LoVo (cell line): ENCODE measurements at places on chromosomes 6 and 20.

DNA sequence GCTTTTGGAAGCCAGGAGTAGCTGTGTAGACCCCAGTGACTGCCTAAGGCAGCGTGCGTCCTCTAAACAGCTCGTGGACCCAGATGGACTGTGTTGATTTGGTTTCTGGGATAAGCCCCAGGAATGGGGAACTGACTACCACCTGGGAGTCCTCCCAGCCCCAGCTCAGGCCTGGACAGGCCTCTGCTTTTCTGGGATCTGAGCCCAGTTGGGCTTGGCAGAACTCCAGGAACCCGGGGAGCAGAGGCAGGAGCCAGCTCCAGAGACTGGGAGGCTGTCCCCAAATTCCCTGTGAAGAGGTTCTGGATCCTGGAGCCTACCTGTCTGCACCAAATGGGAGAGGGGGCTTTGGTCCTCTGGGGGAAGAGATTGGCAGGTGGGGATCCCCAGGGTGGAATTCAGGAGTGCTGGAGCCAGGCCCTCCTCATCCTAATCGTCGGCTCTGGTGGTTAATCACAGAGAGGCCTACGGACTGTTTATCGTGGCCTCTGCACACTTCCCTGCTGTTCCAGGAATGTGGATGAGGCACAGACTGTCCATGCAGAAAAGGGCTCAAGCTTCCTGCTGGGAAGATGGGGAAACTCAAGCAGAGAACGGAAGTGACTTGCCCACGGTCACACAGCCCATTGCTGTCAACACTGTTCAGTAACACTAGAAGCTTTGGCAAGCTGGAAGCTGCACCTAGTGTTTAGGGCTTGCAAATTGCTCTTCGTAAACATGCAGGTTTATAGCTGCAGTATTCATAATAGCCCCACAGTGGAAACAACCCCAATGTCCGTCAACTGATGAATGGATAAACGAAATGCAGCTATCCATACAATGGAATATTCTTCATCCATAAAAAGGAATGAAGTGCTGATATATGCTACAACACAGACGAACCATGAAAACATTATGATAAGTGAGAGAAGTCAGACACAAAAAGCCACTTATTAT is 100.6 kb downstream of the KCNB1 start:
- DNase-seq, result peak; percentile 15

DNA sequence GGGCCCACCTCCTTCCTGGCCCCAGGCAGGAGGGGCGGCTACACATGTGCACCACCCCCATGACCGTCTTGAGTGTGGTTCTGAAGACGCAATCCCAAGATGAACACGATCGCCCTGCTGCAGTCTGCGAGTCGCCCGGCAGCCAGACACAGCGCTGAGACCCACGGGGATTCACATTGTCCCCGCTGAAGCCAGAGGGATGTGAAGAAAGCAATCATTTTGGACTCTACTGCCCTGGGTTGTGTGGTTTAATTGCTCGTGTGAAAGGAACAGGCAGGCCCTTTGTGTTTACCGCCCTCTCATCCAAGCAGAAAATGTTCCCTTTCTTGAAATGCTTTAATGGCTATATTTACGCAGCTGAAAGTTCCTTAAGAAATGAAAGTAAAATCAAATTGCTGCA is 279.5 kb downstream of the TAF4 start:
- no peak for DNase-seq

- no peak for DNase-seq
Observed at GRCh38 chr6:149493761-149494320, 9.0 kb upstream of the ZC3H12D start.

- DNase-seq, result no peak
Observed at GRCh38 chr6:2190661-2191389, 54.6 kb downstream of the GMDS start.

DNA sequence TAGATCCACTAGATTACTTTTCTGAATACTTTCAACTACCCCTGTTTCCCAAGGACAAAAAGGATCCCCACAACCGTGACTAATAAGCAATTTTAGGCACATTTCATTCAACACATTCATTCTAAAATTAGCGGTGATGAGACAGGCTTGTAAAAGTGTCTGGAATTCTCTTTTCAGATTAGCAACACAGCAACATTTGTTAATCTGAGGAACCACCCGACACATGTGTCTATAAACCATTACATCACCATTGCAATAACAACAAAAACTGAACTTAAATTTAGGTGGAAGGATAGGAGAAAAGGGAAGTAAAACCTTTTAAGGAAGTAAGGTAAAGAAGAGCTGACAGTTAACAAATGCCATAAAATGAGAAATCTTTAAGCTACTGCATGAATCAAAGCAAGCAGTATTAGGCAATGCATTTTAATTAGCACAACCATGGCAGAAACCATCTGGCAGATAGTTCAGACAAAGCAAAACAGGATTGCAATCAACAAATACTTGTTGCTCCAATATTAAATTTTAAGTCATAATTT is 49.1 kb downstream of the MAP3K7 start:
- DNase-seq, result no peak

- no peak for DNase-seq
Observed at GRCh38 chr20:36784900-36785299, 11.3 kb upstream of the DSN1 start.

DNA sequence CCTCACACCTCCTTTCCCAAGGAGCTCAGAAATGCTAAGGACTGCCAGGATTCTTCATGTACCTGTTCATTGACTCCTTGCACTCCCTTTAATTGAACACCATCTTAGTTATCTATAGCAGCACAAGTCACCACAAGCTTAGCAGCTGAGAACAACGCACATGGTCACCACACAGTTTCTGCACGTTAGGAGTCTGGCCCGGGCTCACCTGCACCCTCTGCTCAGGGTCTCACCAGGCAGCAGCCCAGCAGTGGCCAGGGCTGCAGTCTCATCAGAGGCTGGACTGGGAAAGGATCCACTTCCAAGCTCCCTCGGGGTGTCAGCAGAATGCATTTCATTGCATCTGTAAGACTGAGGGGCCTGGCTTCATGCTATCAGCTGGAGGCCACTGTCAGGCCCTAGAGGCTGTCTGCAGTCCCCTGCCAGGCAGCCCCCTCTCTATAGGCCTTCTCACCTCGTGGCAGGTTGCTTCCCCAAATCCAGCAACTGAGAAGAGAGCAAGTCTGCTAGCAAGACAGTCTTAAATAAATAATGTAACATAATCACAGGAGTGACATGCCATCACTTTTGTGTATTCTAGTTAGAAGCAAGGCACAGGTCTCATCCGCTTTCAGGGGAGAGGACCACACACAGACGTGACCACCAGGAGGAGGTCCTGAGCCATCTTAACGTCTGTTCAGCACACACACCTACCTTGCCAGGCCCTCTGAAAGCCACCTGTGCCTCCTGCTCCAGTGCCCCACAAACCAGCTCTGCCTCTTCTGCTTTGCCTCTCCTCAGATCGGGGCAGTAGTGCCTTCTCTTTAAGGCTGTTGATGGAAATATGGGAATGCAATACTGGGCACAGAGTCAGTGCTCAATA is 165.2 kb upstream of the CST7 start:
- peak; percentile 10 for DNase-seq

DNA sequence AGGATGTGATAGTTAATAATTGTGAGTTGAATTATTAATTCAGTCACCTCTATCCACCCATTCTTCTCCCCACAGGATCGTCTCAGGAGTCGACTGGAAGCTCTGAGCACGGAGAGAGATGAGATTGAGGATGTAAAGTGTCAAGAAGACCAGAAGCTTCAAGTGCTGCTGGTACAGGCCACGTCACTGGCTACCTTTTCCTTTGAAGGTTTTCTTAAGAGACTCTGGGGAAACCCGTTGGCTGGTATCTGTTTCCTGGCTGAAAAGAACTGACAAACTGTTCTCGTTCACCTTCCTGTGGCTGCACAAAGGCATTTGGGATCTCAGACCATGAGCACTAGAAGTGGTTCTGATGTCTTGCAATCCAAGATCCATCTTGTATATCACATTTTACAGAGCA is 3.8 kb downstream of the TRIM15 start:
- DNase-seq, result no peak

DNA sequence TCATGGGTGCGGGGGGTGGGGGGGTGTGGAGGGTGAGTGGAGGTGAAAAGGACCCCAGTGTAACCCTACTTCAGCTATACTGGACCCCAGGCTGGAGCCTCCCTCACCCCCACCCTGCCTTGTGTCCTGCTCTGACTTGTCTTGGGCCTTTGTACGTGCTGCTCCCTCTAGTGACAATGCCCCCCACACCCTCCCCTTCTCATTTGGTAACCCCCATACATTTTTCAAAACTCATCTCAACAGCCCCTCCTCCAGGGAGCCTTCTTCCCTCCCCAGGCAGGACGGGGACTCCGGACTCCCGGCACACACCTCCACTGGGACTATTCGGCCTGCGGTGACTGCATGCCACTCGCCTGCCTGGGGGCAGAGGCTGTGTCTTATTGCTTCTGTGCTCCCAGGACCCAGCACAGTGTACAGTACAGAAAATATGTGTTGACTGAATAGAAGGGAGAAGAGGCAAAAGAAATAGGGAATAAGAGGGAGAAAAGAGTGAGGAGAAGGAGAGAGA is 108.2 kb downstream of the VEGFA start:
- DNase-seq, result no peak

DNA sequence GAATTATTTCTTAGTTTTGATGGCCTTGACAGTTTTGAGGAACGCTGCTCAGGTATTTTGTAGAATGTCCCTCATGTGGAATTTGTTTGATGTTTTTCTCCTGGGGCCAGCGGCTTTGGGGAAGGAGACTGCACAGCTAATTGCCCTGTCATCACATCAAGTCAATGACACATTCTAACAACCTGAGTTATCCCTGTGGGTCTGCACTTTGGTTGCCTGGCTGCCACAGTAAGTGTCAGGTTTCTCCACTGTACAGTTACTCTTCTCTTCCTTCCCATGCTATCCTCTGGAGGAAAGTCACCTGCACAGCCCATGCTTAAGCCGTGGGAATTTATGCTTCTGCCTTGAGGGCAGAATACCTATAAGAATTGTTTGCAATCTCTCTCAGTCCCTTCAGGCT is 1.4 kb upstream of the TREML4 start:
- DNase-seq, result no peak

GRCh38 chr20:47515843-47516242 is 14.2 kb downstream of the NCOA3 start:
- no peak for DNase-seq

DNA sequence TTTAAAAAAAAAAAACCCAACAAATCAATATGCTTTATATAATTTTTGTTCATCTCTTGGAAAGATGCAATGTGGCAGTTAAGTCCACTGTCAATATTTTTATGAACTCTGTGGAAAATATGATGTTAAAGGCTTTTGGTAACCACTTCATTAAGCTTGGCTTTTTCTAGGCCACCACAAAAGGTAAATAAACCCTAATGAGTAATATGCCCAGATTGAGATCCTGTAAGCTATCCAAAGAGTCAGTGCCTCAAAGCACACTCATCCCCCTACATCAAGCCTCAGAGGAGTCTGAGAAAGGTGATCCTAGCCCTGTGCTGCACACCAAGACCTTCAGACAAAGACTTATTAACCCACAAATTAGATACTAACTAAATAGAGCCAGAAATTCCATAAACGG is 121.1 kb downstream of the CDC5L start:
- DNase-seq, result no peak

- no peak for DNase-seq
Observed at GRCh38 chr6:16057446-16057845, 71.4 kb upstream of the MYLIP start.

- no peak for DNase-seq
Observed at GRCh38 chr6:111918825-111919224, 45.6 kb upstream of the FYN start.

- no peak for DNase-seq
Observed at GRCh38 chr20:41051009-41051825, 22.6 kb downstream of the TOP1 start.

DNA sequence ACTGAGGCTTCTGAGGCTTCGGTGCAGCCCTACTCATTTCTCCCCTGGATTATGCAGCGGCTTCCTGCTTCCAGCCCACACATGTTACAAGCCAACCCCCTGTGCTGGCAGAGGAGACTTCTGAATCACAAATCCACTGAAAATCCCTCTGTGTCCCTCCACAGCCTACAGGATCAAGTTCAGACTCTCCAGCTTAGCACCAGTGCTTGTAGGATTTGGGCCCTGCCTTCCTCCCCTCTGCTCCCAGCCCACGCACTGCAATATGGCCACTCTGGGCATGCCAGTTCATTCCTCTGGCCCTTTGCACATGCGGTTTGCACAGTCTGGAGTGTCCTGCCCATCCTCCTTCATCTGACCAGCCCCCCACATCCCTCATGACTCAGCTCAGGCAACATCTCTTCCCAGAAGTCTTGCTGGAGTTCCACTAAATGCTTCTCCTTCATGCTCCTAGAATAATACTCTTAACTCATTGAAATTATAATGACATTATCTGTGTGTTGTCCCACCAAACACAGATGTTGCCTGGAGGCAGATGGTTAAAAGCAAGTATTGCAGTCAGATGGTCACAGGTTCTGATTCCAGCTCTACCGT is 15.9 kb upstream of the MDGA1 start:
- DNase-seq, result no peak

DNA sequence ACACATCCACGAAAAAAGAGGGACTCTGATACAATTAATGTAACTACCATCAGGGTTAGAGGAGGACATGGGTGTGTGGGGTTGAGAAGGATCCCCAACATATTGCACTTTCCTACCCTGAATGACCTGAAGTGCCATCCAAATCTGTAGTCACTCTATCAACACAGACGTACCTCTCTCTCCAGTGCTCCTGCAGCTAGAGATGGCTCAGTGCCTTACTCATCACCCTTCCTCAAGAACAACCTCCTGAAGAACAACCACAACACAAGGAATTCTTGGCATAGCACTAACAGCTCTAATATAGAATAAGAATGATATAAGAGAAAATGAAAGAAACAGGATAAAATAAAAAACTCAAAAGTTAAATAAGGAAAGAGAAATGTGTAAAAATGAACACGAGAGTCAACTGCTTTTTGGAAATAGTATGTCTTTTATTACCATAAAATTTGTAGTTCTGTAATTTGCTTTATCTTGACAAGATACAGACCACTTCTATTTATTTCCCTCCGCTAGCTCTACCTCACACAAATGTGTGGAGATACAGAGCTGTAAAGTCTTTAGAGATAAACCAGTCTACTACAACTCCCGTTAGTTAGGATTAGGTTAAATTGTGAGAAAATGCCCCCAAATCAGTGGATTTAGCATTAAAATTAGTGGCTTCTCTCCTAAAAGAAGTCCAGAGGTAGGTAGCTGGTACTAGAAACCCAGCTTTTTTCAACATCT is 63.9 kb downstream of the REV3L start:
- no peak for DNase-seq

DNA sequence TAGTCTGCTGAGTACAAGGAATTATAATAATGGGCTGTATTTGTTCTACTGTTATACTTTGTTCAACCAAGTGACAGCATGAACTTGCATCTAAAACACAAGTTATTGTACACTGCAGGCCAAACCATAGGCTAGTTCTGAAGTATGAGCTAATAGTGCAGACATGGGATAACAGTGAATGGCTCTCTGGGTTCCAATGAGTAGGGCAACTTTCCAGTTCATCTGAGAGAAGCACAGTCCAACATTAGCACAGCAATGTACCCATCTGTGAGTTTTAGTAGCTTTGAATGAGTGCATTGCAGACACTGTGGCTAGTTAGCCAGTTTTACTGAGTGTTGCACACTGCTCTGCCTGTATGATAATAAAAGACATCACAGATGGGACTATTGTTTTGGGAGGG is 56.5 kb upstream of the FUT9 start:
- DNase-seq, result no peak

- no peak for DNase-seq
Observed at GRCh38 chr6:27144740-27145079, 102.8 kb upstream of the PRSS16 start.
